Activated CD8-positive, alpha-beta memory T cell treated with anti-CD3 and anti-CD28 coated beads for 1 hour (primary cell): ENCODE measurements at places on chromosomes 3 and 15.

DNA sequence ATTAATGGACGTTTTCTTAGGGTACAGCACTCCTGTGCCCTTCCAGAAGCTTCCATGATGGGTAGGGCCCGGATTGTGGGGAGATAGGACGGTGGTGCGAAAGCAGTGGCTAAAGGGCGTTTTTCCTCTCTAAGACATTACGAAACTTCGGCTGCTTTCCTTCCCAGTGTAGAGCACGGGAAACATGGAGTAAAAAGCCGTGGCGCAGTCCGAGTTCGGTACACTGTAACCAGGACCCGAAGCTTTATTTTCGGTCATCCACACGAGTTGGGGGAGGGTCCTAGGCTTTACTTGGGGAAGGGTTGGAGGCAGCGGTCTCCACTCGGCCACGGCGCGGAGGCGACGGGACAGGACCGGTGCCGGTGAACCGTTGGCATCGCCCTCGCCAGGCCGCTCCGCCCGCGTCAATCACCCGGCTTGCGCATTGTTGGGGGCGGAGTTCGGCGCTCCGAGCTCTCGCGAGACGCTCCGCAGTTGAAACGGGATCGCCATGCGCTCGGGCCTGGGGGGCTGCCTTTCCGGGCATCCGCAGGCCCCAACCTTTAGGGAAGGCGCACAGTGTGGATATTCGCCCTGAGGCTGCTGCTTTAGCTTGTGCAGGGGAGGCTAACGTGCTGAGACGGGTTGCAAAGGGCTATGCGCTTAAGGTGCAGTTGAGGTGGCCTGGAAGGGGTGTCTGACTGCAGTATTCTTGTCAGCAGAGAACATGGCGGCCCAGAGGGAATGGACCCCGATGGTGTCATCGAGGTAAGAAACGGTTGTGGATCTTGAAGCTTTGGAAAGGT, 546 bp downstream of the EIF4A2 start:
- peak; percentile 45 for DNase-seq

- no peak for DNase-seq
Observed at GRCh38 chr3:25437953-25438352, 9.9 kb downstream of the RARB start.

DNA sequence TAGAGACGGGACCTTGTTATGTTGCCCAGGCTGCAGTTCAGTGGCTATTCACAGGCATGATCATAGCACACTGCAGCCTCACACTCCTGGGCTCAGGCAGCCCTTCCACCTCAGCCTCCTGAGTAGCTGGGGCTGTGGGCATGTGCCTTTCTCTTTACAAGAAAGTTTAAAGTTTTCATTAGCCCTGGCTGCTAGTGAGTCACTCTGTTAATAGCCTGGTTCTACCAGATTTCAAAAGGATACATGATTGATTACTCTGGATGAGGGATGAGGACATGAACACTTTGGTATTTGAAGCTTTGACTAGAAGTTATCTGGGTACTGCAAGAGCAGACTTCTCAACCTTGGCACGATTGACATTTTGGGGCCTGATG, 95.1 kb downstream of the DHX36 start:
- no peak for DNase-seq

DNA sequence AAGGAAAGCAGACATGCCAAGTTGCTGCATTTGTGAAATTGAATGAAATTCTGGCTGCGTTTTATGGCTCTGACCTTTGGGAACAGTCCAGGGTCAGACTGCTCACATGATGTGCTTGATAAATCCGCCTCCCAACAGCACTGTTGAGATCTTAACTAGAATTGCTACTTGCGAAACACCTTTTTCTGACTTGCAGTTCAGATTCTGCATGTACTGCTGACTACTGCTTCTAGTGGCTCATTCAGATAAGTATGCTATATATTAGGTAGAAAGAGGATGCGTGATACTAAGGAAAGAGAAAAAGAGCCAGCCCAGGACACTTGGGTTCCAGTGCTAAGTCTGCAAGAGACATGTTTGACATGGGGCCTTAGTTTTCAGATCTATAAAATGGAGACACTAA, 129.4 kb downstream of the LPP start:
- DNase-seq, result no peak

DNA sequence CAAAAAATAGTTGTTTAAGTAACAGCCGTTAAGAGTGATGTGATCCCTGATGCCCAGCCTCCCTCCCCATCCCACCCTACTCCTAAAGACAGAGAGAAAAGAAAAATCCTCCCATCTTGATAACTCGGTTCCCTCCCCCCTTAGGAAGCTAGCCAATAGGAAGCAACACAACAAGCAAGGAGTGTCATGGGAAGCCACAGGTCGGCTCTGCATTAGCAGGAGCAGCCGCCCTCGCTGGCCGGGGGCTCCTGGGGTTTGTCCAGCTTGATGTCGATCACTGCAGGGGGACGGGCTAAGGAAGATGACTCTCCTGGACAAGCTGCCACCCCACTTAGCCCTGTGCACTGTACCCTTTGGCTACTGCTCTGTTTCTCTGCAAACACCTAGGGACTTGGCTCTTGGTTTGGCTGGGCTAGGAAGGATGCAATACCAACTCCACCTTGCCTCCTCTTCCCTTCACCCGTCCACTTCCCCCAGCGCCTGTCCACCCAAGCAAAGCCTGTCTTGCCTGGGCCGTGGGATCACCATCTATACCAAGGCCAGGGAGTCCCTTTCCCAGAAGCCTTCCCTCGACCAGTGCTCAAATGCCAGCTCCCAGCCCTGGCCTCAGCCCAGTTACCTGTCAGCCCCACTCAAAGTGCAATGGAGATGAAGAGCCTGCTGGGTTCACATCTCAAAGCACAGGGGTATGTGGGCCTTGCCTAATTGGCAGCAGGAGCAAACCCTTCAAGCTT, 23.1 kb downstream of the SRPRB start:
- DNase-seq, result no peak

- DNase-seq, result no peak
Observed at GRCh38 chr15:39864116-39864515, 56.0 kb downstream of the GPR176 start.

GRCh38 chr15:77531191-77532000, 101.3 kb downstream of the LINGO1 start:
- no peak for DNase-seq

DNA sequence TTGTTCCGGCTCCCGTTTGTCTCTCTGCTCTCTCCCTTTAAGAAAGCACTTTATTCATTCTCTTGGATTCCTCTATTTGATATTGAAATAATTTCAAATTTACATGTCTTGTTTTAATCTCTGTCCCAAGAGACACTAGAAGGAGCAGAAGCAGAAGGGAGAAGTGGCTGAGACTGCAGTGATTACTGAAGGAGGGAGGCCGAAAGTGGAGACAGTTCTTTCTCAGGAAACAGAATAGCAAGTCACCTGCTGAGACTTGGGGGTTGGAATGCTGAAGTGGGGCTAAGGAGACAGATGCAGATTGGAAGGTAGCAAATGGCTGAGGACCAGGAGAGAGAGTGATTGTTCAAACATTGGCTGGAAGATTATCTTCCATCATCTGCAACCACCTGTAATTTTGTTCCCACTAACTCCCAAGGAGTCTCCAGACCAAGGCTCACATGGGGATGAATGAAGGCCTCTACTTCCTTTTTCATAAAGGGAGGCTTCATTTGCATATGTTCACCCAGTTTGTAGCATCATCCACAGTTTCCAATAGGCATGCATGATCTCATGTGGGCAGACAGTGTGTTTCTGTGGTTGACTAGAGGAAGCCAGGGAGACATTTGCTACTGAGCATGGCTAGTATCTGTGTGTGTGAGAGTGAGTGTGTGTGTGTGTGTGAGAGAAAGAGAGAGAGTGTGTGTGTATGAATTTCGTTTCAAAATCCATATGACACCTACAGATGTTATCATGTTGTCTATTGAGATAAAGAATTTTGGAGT, 24.0 kb downstream of the LTF start:
- DNase-seq, result peak; percentile 7

DNA sequence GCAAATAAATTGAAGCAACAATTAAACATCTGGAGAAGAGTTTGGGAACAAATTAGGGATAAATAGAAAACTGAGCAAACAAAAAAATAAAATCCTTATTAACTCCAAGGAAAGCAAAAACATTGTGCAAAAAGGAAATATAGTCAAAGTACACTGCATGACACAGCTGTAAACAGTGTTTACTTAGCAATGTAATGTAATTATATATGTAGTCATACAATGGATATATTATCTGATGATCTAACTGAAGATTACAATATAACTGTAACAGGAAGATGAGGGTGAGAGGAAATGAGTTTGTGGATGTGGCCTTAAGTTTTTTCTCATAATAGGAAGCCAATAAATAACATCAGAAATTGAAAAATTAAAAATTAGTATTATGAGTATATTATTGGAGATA, 42.5 kb downstream of the SCN10A start:
- DNase-seq, result no peak

DNA sequence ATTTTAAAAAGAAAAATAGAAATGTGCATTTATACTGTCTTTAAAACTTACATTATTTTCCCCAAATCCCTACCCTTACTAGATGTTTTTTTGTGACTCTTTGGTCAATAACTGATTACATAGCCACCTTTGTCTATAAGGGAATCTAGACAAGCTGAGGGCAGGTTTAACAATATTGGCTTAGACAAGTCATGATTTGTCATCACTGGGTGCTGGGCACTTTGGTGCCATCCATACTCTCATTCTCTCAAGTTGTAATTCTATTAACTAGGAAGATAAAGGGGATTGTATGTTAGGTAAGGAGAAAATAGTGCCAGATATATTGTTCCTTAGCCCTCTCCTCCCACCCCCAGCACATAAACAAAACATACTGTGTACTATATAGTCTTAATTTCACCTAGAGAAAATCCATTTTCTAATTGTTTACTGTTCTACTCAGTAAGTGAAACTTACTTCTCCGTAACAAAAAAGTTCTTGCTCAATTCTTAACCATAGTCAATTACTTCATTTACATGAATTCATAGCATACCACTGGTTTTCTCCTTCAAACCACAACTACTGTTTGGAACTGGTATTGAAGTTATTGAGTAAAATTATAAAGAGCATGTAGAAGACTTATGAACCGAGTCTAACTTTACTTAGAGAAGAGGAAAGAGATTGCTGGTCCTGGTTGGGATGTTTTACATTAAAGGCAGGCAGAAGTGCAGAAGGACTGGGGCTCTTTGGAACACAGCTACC, 877.1 kb downstream of the PDCD6IP start:
- DNase-seq, result no peak

- no peak for DNase-seq
Observed at GRCh38 chr15:40258544-40258943, 19.7 kb downstream of the PAK6 start.

GRCh38 chr3:16888785-16889607, 4.2 kb downstream of the PLCL2 start:
- DNase-seq, result no peak

DNA sequence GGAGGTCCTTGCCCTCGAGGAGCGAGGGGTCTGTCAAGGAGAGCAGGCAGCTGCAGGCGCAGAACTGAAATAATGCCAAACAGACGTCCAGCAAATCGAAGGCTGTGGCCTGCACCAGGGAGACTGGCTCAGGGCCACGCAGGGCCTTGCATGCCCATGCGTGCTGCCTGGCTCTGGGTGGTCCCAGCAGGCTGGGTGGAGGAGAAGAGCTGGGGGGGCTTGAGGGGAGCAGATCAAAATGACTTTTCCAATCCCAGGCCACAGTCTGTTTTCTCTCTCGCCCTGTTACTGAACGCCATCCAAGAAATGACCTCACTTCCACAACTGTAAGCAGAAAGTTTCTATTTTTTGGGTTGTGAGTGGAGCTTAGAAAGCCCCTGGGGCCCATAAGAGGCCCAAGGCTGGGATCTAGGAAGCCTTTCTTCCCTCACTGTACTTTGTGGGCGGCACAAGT, 96.9 kb upstream of the RPL32 start:
- no peak for DNase-seq

DNA sequence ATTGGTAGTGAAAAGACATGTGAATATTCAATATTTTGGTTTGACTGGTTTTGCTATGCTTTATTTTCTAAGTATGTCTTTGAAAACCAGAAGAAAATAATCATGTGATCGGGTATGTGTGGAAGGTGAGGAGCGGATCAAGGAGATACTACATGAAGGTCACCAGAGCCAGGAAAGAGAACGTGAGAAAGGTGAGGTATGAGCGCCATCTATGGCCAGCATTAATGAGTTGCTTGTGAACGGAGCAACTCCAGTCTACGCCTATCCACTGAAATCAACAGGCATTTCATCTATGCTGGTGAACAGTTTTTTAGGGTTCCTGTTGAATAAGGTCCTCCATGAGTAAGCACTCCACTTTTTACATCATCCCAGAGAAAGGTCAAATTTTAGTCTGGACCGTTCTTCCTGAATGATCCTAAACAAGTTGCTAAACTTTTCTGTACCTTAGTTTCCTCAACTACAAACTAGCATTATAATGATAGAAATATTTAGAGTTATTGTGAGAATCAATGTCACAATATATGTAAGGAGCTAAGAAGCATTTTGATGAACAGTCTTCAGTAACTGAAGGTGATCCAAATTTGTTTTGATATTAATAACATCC, 1435.2 kb upstream of the CADM2 start:
- DNase-seq, result no peak

GRCh38 chr3:195828762-195829161, 17.0 kb upstream of the MUC4 start:
- DNase-seq, result no peak

- DNase-seq, result no peak
Observed at GRCh38 chr3:124860599-124860998, 26.6 kb downstream of the ITGB5 start.

- DNase-seq, result no peak
Observed at GRCh38 chr3:56368846-56369245, 99.4 kb downstream of the ERC2 start.

GRCh38 chr3:124772081-124772831, 42.0 kb downstream of the UMPS start:
- no peak for DNase-seq

DNA sequence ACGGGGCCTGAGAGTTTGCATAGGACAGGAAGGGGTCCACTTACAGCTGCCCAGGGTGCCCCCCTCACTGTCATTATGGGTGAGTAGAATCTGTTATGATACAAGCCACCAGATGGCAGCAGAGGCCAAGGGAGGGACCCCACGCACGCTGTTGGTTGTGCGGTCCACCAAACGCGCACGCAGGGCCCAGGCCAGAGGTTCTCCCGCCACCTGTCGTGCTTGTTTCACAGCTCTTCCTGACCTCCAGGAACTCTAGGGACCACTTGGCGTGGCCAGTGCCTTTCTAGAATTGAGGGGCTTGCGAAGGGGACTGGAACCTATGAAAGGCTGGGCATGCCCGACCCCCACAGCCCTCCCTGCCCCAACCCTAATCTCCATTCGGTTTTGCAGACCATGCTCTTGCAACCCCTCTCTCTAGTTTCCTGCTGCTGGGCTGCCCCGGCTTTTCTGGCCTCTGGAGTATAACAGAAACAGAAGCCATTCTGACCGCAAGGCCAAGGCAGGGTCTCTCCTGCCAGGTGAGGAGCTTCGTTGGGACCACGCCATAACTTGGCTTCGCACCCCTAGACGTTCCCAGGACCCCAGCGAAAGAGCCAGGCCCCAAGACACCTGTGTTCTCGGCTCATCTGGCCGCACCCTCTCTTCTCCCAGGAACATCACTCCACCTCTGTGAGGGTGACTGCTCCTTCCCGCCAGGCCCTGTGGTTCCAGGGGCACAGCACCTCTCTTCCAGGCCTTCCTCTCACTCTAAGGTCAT, 46.0 kb downstream of the ALDH1L1 start:
- DNase-seq, result no peak

- DNase-seq, result no peak
Observed at GRCh38 chr3:191627064-191627463, 166.1 kb downstream of the PYDC2 start.
